GM23338 (cell line): ENCODE measurements at places on chromosomes 1 and 21. TPM values are rescaled to one million over a fixed set of nuclear protein-coding genes. Genes with fewer than 3 reads are reported as not detected.
A peak's percentile ranks its signal among the peaks of the same experiment; 100 is the strongest.

GJA9 gene
- polyA plus RNA-seq, result 0.21 TPM in 1 of 2 replicates, not detected in the other

USH2A gene
- 0.03 and 0.26 TPM in 2 replicates for polyA plus RNA-seq

CD34 gene
- 0.09 and 0.18 TPM in 2 replicates for polyA plus RNA-seq

DNAJC28 gene
- polyA plus RNA-seq, result 3.8 and 6.6 TPM in 2 replicates

TMEM269 gene
- 0.28 and 0.31 TPM in 2 replicates for polyA plus RNA-seq

ATP6V1G3 gene
- not detected in 2 replicates for polyA plus RNA-seq

THEM5 gene
- polyA plus RNA-seq, result 0.38 TPM in 1 of 2 replicates, not detected in the other

GJA8 gene
- polyA plus RNA-seq, result not detected in 2 replicates

AADACL3 gene
- polyA plus RNA-seq, result 0.30 and 0.47 TPM in 2 replicates

AVPR1B gene
- 0.09 and 0.24 TPM in 2 replicates for polyA plus RNA-seq

KCNN3 gene
- polyA plus RNA-seq, result 3.0 and 3.1 TPM in 2 replicates

PIGV gene
- 3.8 and 4.5 TPM in 2 replicates for polyA plus RNA-seq

FMO1 gene
- 0.19 and 0.23 TPM in 2 replicates for polyA plus RNA-seq

PLPPR4 gene
- polyA plus RNA-seq, result 0.97 and 0.99 TPM in 2 replicates

LYST gene
- polyA plus RNA-seq, result 0.14 and 0.21 TPM in 2 replicates

PLXNA2 gene
- polyA plus RNA-seq, result 0.40 and 0.45 TPM in 2 replicates

IL10 gene
- not detected in 2 replicates for polyA plus RNA-seq

GRCh38 chr1:29896791-29897714, 660.7 kb downstream of the PTPRU start:
- H3K27ac ChIP-seq, result no peak overlapping the region
- no peak for DNase-seq
- no peaks in the 10 kb centered on the region for H3K27me3 ChIP-seq

DNA sequence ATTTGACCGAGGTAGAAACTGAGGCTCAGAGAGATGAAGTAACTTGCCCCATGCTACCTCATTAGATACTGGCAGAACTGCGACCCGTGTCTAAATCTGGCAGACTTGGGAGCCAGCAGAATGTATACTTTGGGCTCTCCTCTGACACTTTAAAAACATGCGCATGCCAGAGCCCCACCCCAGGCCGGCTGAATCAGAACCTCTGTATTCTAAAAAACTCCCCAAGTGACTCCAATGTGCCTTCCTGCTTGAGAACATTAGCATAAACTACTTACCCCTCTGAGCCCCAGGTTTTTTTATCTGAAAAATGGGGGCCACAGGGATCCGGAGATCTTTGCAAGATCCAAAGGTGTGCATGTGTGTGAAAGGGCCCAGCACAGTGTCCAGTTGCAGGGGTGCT, 344.7 kb upstream of the USP24 start:
- no peak overlapping the region for H3K27ac ChIP-seq
- no peak overlapping the region for H3K4me3 ChIP-seq
- no peaks in the 10 kb centered on the region; the same call in 1 of the 2 replicates for H3K4me1 ChIP-seq

GRCh38 chr21:33493756-33494155, 2.2 kb upstream of the DNAJC28 start:
- H3K36me3 ChIP-seq, result no peaks in the 10 kb centered on the region
- no peak overlapping the region for H3K27ac ChIP-seq
- H3K4me1 ChIP-seq, result peaks cover 5% of the 10 kb centered on the region

DNA sequence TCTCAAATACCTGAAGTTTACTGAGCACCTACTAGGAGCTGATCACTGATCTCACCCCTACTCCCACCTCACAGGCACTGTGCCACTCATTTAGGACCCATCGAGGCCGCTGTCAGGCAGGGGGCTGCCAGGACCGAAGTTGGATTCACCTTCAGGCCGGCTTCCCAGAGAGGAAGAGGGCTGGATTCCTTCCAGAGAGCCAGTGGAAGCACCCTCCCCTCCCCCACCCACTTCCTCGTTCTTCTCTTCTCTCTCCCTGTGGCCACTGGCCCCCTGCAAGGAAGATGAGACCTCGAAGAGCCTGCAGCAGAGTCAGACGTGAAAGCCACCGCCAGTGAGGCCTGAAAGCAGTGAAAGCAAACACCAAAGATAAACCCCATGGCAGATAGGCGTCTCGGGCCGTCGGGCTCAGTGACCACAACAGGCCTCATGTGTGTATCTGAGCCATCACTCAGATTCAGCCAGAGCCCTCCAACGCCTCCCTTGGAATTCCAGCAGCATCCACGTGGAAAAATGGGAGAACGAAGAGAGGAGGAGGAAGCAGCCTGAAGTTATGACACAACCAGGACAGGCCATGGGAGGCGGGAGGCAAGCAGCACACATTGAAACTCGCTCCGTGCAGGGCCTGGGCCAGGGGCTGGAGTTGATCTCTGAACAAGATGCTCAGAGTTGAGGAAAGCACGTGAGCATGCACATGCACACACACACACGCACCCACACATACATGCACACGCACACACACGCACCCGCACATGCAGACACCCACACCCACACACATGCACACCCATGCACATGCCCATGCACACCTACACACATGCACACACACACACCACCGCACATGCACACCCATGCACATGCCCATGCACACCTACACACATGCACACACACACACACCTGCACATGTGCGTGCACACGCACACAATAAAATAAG, 6.2 kb upstream of the AGTRAP start:
- no peak for DNase-seq
- no peak overlapping the region for H3K4me3 ChIP-seq
- H3K36me3 ChIP-seq, result no peaks in the 10 kb centered on the region; the same call in 1 of the 2 replicates
- no peak overlapping the region for H3K27ac ChIP-seq
- peaks cover 41% of the 10 kb centered on the region for H3K4me1 ChIP-seq

DNA sequence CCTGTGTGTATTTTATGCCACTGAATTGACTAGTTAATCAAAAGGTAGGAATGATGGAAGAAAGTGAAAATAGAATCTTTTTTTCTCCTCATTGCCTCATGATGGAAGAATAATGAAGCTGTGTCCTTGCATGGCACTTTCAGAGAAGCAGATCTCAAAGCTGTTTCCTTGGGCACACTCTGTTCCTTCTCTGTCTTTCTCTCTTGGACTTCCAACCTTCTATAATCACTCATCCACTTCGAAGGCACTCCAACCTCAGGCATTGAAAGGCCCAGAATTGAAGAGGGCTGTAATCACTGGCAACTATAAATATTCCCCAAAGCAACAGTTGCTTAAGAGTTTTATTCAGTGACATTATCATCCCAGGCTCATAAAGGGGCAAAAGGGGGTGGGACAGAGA, 31.1 kb upstream of the DNASE2B start:
- H3K4me1 ChIP-seq, result no peaks in the 10 kb centered on the region
- H3K4me3 ChIP-seq, result no peak overlapping the region
- H3K27ac ChIP-seq, result no peak overlapping the region
- H3K36me3 ChIP-seq, result no peaks in the 10 kb centered on the region
- no peaks in the 10 kb centered on the region for H3K27me3 ChIP-seq

DNA sequence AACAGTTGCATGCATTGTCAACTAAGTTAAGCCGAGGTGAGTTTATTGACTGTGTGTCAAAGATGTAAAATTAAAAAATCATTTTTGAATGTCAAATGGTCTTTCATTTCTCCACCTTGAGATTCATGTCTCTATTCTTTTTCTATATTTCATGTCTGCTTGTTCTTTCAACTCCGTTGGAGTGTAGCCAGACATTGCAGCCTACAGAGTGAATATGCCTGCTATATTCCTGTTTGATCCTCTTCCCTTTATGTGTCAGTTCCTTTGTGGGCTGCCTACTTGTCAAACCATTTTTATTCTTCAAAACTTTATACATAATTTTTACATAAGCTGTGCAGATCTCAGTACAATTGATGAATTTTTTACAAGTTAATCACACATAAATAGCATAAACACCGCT, 1325.8 kb upstream of the PRMT6 start:
- H3K4me1 ChIP-seq, result peaks cover 7% of the 10 kb centered on the region
- no peaks in the 10 kb centered on the region for H3K36me3 ChIP-seq
- H3K27ac ChIP-seq, result no peak overlapping the region
- no peak for DNase-seq
- H3K4me3 ChIP-seq, result no peak overlapping the region
- H3K27me3 ChIP-seq, result no peaks in the 10 kb centered on the region

- H3K4me3 ChIP-seq, result no peak overlapping the region
- H3K4me1 ChIP-seq, result peaks cover 10% of the 10 kb centered on the region; the same call in 1 of the 2 replicates
- H3K27ac ChIP-seq, result no peak overlapping the region
- no peaks in the 10 kb centered on the region for H3K27me3 ChIP-seq
These were observed 1.9 kb upstream of the ATG4C start for GRCh38 chr1:62781841-62782543.

- no peak for DNase-seq
- H3K4me1 ChIP-seq, result peaks cover 14% of the 10 kb centered on the region
- no peaks in the 10 kb centered on the region for H3K27me3 ChIP-seq
- no peaks in the 10 kb centered on the region for H3K36me3 ChIP-seq
- no peak overlapping the region for H3K27ac ChIP-seq
These were observed 18.5 kb upstream of the ADARB1 start for GRCh38 chr21:45055861-45056260.

DNA sequence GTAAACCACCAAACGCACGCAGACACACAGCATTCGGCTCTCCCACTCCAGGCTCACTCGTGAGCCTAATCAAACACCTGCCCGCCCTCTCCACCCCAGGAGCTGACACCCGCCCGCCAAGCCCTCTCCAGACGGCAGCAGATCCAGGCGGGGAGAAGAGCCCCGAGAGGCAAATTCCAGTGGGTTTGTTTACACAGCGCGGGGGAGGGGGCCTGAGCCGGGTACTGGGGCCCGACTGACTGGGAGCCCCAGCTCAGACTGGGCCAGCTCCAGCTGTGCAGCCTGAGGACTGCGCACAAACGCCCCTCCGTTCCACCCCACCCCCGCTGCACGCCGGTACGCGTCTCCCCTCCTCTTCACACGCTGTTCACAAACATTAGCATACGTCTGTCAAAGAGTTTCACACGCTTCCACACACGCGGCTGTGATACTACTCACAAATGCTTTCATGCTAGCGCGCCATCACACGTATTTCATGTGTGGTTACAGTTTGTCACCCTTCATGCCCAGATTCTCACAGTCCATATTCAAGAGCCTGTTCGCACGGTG, 1.0 kb upstream of the EFNA1 start:
- H3K4me3 ChIP-seq, result peak overlapping the region; percentile 72
- no peak overlapping the region for H3K27ac ChIP-seq
- DNase-seq, result peak; percentile 83
- peaks cover 88% of the 10 kb centered on the region for H3K27me3 ChIP-seq

DNA sequence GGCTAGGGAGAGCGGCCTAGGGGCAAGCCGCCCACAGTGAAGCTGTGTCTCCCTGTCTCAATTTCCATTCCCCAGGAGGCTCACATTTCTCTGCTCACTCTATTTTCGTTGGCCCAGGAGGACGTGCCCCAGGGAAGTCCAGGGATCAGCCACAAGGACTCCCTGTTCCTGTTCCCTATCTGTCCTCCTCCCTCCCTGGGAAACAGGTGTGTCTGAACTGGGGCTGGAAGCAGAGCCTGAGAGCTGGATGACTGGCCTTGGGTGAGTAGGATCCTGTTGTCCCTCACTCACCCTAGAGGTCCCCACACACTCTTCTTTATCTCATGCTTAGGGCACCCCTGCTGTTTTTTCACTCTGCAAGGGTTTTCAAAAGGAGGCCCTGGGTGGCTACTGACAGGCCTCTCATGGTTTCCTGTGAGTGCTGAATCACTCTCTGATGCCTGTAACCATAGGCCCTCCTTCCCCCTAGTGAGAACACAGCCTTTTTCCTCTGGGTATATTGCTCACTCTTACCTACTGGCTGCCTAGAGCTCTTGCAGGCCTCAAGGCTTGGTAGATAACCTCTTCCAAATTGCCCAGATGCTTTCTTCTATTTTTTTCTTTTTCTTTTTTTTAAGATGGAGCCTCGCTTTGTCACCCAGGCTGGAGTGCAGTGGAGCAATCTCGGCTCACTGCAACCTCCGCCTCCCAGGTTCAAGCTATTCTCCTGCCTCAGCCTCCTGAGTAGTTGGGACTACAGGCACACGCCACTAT, 3.3 kb upstream of the UTP11 start:
- H3K27ac ChIP-seq, result peak overlapping the region; percentile 29
- no peaks in the 10 kb centered on the region for H3K36me3 ChIP-seq
- peak; percentile 46 for DNase-seq
- H3K4me1 ChIP-seq, result peaks cover 27% of the 10 kb centered on the region
- no peak overlapping the region for H3K4me3 ChIP-seq

GRCh38 chr1:188247255-188247654, 1418.5 kb downstream of the PLA2G4A start:
- no peaks in the 10 kb centered on the region for H3K36me3 ChIP-seq
- no peak for DNase-seq
- H3K4me3 ChIP-seq, result no peak overlapping the region

- H3K4me1 ChIP-seq, result peaks cover 11% of the 10 kb centered on the region; the same call in 1 of the 2 replicates
- no peak overlapping the region for H3K4me3 ChIP-seq
- H3K27ac ChIP-seq, result no peak overlapping the region
- H3K27me3 ChIP-seq, result no peaks in the 10 kb centered on the region
- no peak for DNase-seq
These were observed 505.8 kb downstream of the SMYD3 start for GRCh38 chr1:246001142-246001836.

- H3K4me3 ChIP-seq, result no peak overlapping the region
- H3K27me3 ChIP-seq, result no peaks in the 10 kb centered on the region
- H3K4me1 ChIP-seq, result no peaks in the 10 kb centered on the region
These were observed 59.2 kb upstream of the TNR start for GRCh38 chr1:175802407-175803123.

GRCh38 chr1:48093147-48093546, 96.0 kb upstream of the TRABD2B start:
- no peaks in the 10 kb centered on the region for H3K27me3 ChIP-seq
- DNase-seq, result no peak
- H3K36me3 ChIP-seq, result no peaks in the 10 kb centered on the region
- no peak overlapping the region for H3K4me3 ChIP-seq

DNA sequence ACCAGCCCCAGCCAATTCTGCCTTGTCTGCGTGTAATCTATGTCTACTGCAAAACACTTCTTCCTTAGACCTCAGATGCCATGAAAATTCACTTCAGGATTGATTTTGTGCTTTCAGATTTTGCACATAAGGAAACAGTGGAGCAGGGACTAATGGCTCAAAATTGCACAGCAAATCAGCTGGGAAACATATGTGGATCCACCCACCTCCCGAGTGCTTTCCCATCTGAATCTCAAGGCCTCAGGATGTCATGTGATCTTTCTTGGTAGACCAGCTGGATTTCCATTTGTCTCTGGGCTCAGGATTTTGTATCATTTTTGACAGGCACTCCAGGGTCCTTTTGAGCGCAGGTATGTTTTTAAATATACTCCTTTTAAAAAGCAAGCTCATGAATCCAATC, 158.6 kb downstream of the MIS18A start:
- H3K4me3 ChIP-seq, result no peak overlapping the region
- no peak for DNase-seq
- no peaks in the 10 kb centered on the region for H3K36me3 ChIP-seq
- no peaks in the 10 kb centered on the region for H3K27me3 ChIP-seq

- DNase-seq, result no peak
- no peak overlapping the region for H3K4me3 ChIP-seq
- no peaks in the 10 kb centered on the region for H3K4me1 ChIP-seq
- H3K27ac ChIP-seq, result no peak overlapping the region
- no peaks in the 10 kb centered on the region for H3K27me3 ChIP-seq
These were observed 87.3 kb downstream of the ZBTB18 start for GRCh38 chr1:244138399-244138798.

DNA sequence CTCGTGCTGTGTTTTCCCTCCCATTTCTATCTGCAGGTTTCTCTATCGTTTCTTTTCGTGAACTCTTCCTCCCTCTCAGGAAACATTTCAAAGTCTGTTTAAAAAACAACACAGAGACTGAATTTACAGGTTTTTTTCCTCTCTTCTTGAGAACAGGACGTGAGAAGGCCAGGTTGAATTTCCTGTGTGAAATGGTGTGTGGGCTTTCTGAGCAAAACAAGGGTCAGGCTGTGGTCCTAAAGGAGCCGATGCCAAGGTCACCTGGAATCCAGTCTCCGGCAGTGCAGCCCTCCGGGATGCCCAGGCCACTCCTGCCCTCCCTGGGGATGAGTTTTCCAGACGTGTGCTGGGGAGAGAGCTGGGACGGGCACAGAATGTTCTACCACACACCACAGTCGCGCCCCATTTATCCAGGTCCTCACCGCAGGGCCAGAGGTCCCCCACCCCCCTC, 62.7 kb upstream of the RUNX3 start:
- H3K36me3 ChIP-seq, result no peaks in the 10 kb centered on the region
- DNase-seq, result no peak
- H3K4me3 ChIP-seq, result no peak overlapping the region
- H3K27me3 ChIP-seq, result no peaks in the 10 kb centered on the region
